ENCODE measurements at places on chromosomes 11 and 22.

DNA sequence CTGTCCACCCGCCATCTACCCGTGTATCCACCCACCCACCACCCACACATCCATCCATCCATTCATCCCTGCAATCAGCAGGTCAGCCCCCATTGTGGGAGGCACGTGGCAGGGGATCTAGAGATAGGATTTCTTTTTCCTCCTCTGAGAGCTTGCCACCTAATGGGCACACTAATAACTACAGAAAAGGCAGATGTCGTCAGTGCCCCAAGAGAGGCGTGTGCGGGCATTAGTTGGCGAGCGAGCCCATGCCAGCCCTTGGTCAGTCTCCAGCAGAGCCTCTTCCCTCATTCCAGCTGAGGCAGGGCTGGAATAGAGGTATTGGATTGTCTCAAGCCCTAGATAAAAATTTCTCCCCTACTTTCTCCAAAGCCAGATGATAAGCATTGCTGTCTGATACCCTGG, 9.7 kb downstream of the USP2 start:
- peak; percentile 23 for DNase-seq

DNA sequence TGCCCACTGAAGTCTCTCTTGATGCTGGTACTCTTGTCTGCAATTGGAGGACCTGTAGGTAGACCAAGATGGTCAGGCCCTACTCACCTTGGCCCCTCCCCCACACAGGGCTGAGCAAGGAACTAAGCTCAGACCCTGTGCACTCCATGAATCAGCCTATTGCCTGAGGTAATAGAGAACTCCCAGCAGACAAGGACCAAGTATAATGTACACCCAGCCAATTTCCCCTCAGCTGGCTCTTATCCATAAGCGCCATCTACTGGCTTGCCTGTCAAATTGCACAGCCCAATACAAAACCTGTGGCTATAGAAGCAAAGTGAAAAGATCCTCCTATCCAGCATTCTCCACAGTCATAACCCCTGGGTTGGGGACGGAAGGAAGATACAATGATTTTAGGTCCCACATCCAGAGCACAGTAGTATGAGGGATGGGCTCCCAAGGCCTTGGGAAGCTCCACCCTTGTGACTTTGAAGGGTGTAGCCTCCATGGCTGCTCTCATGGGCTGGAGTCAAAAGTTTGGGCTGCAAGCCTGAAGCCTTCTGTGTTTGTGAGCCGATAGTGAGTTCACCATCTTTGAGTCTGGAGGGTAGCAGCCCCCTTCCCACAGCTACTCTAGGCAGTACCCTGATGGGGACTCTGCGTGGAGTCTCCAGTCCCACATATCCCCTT, 56.0 kb downstream of the GLYATL2 start:
- peak; percentile 45 for DNase-seq

DNA sequence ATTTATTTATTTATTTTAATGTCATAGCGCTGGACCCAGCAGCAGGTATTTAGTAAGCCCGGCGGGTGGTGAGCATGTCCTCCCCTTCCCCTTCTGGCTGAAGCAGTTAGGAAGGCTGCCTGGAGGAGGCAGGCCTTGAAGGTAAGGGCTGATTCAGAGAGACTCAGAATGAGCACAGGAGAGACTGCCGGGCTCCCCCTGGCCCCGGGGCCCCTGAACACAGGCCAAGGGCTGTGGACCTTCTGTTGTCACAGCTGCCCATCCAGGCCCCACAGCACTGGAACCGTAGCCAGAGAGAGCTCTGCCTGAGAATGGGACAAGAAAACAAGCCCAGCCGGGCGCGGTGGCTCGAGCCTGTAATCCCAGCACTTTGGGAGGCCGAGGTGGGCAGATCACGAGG, 52.8 kb downstream of the KCNJ4 start:
- no peak for DNase-seq

GRCh38 chr22:39907047-39907446, 6.2 kb downstream of the GRAP2 start:
- no peak for DNase-seq

DNA sequence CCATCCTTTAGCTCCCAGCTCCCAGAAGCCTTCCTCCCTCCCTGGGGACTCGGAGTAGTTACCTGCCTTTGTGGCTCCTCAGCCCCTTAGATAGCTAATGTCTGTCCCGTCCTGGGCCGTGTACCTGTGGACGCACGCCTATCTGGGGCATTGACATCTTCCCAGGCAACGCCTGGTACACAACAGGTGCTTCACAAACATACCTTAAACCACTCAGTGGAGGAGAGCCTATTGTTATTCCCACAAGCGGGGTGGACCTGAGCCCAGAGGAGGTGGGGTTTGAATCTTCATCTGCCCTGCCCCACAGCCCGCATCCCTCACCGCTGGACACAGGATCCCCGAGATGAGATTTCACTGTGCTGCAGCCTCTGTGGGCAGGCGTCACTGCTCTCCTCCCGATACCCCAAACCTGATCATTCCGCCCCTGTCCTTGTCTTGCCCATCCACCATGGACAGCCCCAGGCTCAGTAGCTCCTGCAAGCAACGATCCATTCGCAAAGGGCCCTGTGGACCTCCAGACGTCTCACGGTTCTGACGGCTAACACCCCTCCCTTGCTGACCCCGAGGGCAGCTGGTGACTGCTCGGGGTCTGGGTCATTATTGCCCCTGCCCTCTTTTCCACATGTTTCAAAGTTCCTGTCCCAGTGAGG, 73.8 kb upstream of the SHISAL1 start:
- no peak for DNase-seq

DNA sequence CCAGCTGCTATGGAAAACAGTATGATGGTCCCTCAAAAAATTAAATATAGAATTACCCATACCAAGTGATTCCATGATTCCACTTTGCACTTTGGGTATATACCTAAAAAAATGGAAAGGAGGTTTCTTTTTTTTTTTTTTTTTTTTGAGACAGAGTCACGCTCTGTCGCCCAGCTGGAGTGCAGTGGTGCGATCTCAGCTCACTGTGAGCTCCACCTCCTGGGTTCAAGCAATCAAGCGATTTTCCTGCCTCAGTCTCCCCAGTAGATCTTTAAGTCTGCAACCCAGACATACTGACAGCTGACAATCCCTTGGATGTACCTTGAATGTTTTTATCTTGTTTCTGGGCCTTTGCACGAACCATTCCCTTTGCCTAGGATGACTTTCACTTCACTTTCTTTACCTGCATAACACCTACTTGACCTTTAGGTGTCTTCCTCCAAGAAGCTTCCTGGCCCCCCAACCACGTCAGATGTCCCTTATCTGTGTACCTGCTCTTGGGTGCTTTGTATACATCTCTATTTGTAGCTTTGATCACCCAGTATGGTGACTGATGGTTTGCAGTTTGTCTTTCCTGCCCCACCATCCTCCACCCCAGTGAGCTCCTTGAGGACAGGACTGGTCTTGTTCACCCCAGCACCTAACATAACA, 11.6 kb downstream of the UCP3 start:
- DNase-seq: no peak

- DNase-seq: no peak
Observed at GRCh38 chr11:119810478-119811232, 81.7 kb upstream of the NECTIN1 start.

- no peak for DNase-seq
Observed at GRCh38 chr11:74299015-74299414, 12.4 kb downstream of the P4HA3 start.

GRCh38 chr11:86515297-86516094, 140.8 kb downstream of the CCDC81 start:
- no peak for DNase-seq

GRCh38 chr11:33402066-33402465, 144.9 kb downstream of the HIPK3 start:
- no peak for DNase-seq

- DNase-seq: no peak
Observed at GRCh38 chr11:69958308-69958707, 119.8 kb upstream of the ANO1 start.

DNA sequence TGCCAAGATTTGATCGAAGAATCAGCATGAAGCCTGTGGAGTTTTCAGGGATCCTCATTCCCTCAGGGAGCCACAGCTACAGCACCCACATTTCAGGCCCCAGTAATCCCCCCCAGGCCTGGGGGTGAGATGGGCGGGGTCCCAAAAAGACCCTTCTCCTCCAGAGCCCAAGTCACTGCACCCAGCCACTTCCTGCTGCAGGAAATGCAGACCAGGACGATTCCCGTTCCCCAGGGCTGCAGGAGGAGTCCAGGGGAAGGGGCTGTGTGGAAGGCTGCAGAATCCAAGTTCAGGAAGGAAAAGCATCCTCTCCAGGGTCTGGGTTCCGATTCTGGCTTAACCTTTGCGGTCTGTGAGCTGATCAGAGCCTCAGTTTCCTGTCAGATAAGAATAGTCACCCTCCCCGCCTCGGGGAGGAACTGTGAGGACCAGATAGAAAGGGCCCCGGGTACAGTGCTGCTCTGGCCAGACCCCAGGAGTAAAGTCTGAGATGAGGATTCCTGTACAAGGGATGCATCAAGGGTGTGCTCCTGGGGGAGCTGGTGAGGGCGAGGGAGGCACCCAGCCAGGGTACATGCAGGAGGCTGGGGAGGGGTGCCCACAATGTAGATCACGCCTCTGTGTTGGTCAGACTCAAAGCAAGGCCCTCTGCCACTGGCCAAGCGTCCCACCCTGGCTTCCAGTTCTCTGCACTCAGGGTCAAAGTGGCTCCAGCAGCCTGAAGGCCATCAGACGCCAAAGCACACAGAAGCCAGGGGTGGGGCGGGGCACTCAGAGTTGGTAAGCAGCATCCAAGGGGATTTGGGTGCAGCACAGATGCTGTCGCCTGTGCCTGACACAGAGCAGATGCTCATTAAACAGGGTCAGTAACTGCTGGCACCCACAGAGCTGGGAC, 30.1 kb upstream of the TP53I11 start:
- DNase-seq: no peak

DNA sequence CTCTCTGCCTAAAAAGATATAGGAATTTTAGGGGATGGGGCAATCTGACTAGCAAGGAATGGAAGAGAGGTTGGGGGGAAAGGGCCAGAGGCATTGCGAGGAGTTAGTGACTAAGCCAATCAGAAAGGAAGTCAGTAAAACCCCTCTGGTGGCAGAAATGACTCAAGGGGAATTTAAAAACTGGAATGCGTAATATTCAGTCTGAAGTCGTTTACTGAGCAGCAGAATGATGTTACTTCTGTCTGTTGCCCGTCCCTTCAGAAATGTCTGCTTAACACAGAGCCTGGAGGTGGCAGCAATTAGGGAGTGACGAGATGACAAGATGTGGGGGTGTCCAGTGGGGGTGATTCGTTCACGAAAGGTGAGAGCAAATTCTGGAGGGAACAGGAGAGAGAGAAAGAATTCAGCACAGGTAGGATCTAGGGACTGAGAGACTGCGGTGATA, 107.7 kb upstream of the CLMP start:
- DNase-seq: no peak

- DNase-seq: no peak
Observed at GRCh38 chr11:63698976-63699733, 17.9 kb downstream of the RTN3 start.

- DNase-seq: peak; percentile 55
Observed at GRCh38 chr11:117822074-117823033, 2.2 kb downstream of the FXYD2 start.
